ENCODE measurements at places on chromosomes 13 and 19.

DNA sequence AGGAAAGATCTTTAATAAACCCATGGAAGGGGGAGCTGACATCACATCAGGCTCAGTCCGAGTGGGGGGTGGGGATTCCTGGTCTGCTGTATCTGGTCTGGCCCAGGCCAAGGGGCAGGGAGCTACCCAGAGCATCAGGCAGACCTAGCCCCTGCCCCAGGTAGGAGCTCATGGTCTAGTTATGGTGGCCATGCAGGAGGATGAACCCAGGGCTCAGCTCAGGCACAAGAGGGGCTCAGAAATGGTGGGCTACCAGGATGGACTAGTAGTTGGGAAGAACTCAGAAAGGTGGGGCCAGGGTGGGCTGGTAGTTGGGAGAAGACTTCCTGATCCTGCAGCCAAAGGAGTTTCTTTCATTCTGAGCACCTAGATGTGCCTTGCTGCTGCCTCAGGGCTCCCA lies 14.3 kb downstream of the VSTM2B start:
- DNase-seq: no peak

GRCh38 chr13:97250560-97250959 lies 28.4 kb downstream of the MBNL2 start:
- no peak for DNase-seq

DNA sequence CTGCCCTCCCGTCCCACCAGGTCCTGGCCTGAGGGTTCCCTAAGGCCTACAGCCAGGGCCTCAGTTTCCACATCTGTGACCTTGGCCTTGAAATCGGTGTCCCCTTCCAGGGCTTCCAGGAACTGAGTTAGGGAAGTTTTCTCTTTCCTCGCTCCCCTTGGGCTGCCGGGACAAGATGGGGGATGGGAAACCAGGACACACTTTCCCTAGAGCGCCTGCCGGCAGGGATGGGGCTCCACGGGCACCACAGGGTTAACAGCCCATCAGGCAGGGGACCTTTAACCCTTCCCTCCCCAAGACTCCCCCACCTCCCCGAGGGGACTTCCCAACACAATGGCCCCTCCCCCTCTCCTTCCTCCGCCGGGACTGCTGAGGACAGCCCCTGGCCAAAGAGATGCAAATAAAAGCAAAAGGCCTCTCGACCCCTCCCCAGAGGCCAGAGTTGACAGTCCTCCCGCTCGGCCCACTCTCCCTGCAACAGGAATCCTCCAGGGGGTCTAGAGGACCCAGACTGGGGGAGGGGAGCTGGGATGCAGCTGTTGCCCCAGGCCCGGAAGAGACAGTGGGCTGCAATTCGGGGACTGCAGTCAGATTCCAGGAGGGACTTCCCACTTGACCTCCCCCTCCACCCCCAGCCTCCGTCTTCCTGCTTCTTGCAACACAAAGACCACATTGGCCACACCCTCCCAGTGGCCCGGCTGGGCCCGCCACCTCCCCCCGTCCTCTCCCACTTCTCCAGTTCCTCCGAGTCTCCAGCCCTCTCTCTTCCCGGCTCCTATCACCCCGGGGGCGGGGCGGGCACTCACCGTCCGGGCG lies 3.4 kb downstream of the BBC3 start:
- no peak for DNase-seq

DNA sequence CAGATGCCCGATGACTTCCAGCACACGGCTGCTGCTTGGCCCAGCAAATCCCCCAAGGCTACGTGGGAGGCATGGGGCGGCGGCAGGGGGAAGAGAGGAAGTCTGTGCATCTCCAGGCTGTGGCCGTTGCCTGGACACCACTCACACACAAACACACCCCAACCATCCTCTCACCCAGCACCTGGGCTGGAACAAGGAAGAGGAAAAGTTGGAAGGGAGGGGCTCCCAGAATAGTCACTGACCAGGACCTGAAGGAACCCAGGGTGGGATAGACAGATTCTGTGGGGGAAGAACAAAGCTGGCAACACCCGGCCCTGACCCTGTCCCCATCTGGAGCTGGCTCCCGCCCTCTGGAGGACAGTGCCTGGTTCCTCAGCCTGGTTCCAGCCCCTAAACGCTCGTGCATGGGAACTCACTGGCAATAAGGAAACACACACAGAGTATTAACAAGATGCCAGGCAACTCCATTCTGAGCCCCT lies 11.2 kb downstream of the PPP6R1 start:
- no peak for DNase-seq

DNA sequence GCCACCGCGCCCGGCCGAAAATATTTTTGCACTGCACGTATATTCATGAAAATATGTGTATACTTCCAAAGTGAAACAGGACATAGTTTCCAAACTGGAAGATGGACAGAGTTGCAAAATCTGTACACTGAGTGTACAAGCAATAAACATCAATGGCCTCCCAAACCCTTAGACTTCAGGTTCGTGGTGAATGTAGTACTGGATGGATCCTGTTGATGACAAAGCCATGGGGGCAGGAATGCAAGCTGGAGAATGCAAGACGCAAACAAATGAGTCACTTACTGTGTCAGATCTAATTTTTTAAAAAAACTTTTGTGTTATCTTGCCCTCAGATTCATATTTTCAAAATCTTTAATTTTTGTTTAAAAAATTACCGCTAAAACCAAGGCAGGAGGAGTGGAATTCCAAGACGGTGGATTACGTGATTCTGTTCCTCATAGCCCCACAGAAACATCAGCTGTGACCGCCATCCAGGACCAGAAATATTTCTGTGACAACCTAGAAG lies 12.7 kb upstream of the LILRA2 start:
- DNase-seq: no peak

- no peak for DNase-seq
These were observed 23.8 kb downstream of the GJA3 start for GRCh38 chr13:20136781-20137703.

- no peak for DNase-seq
These were observed 1.2 kb upstream of the KCNA7 start for GRCh38 chr19:49073514-49074378.

GRCh38 chr19:14582894-14583340 lies at the start of gene CLEC17A:
TSS of gene CLEC17A (plus strand) at chr19:14583084. CDS start at chr19:14583161, 77 bp downstream.
- no peak for DNase-seq

GRCh38 chr19:46265217-46265828 lies 31.5 kb upstream of the HIF3A start:
- peak; percentile 39 for DNase-seq

GRCh38 chr19:47255879-47256692 lies at the start of gene CCDC9:
TSS of gene CCDC9 (plus strand) at chr19:47256525. CDS start at chr19:47258401, 1,876 bp downstream.
- peak; percentile 90 for DNase-seq

DNA sequence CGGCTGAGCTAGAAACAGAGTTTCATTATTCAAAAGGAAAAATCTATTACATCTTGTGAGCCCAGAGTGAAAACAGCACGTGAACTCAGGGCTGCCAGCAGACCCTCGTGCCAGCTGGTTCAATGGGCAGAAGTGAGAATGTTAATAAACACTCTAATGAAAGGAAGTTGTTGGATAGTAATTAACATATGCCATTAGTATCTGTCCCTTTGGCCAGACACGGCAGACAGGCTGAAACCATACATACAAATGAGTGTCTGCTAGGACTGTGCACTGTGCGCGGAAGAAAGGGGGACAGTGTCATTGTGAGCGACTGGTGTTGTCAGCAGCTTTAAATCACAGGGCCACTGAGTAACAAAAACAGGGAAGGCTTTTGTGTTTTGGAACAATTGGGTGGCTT lies 121.9 kb upstream of the TSC22D1 start:
- no peak for DNase-seq

GRCh38 chr19:33681081-33681680 lies 59.4 kb downstream of the CHST8 start:
- no peak for DNase-seq

DNA sequence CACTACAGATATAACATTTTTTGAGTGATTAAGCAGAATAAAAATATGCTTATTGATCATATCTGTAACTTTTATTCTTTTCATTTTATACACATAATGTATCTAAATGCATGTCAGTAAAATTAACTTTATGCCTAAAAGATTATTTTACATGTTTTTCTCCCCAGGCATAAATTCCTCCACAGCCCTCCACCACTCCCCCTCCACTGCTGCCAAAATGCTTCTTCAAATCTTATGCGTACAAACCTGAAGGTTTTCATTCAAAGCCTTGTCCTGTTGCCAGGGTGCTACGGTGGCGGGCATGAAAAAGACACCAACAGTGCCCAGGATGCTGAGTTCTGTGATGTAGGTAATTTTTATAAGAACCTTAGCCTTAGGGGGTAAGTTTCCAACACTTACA lies 52.9 kb downstream of the PARP4 start:
- no peak for DNase-seq

- DNase-seq: no peak
These were observed 682.6 kb upstream of the SGCG start for GRCh38 chr13:22497991-22498780.

DNA sequence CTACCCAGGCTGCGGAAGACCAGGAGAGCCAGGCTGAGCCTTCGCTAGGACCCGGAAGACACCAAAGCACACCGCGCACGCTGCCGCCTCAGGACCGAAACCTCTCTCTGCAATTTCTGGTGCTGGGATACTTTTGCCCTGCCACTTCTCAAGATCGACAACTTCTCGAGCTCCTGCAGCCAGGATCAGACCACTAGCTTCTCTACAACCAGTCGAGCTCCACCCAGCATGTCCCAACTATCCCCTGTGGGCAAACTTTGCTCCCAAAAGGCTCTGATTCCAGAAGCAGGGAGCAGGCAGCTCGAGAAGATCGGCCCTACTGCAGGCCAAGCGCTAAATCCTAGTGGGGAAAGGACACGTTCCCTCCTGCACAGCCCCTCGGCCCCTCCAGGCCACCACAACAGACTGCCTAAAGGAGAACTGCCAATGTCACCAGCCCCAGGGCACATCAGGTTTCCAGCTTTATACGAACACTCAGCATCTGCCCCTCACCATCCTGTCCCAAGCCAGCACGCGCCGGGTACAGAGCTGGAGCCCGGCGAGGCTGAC lies 979 bp downstream of the AKAP8 start:
- no peak for DNase-seq

GRCh38 chr13:84567848-84568247 lies 685.6 kb upstream of the SLITRK1 start:
- DNase-seq: no peak

GRCh38 chr13:27820524-27821482 lies 28.5 kb downstream of the GSX1 start:
- DNase-seq: no peak

DNA sequence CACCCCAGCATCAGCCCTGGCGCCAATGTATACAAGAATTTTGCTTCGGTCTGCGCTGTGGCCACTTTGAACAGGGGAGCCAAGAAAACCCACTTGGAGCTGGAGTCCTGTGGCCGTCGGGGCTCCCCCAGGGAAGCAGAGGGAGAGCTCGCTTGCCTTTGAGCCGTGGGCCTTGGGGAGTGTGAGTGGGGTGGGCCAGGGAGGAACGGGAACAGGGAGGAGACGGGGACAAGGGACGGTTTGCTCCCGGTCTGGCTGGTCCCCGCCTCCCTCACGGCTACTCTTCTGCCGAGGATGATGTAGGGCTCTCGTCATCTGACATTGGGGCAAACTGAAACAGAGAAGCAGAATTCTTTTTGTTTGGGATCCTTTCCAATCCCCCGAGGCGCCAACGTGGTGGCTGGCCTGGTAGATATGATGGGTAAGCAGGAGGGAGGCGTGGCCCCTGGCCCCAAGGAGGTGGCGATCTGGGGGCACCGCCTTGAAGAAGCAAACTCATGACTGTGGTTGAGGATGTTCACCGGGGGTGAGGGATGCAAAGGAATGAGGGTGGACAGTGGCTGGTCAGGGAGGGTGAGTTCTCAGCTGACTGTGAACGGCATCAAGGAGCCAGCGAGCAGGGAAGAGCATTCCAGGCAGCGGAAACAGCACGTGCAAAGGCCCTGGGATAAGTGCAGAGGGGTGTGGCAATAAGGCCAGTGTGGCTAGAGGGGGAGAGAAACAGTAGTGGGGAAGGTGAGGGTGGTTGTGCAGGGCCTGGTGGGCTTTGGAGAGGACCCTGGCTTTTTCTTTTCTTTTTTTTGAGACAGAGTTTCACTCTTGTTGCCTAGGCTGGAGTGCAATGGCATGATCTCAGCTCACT lies 10.9 kb upstream of the SPC24 start:
- DNase-seq: no peak

- DNase-seq: no peak
These were observed 63.7 kb downstream of the KL start for GRCh38 chr13:33079960-33080359.

GRCh38 chr13:79392882-79393563 lies 13.0 kb downstream of the RBM26 start:
- no peak for DNase-seq

- DNase-seq: peak; percentile 73
These were observed 8.1 kb downstream of the TIMM29 start for GRCh38 chr19:10936661-10937084.

DNA sequence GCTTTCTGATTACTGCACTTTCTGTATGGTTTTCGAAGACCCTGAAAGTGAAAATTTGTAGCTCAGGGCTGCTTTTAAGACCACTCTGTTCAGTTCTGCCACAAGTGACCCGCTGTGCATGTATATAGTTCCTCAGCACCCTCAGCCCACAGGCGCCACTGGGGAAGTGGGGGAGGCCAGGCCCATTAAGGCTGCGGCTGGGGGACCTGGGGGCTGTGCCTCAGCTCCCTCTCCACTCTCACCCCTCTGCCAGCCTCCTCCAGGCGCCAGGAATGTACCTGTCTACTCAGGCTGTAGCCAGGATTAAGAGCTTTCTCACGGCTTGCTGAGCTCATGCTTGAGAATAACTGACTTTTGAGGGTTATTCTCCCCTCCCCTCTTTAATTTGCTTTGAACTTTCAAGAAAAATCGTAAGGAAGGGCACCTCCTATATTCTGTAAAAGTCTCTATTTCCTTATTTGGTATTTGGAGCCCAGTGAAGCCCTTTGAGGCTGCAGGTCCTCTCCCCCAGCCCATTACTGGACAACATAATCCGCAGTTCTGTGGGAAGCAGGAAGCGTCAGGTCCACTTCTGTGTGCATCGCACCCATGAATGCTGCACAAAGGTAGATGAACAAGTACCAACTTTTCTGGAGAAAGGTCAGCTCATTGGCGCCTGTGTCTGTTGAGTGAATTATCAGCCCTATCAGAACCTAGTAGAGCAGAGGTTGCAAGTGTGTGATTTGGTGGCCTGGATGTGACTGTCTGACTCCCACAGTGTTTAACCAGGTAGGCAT lies 29.6 kb downstream of the GJA3 start:
- no peak for DNase-seq

- DNase-seq: no peak
These were observed 12.0 kb downstream of the CYP4F3 start for GRCh38 chr19:15652559-15653278.

GRCh38 chr19:14425696-14426138 lies 6.6 kb upstream of the DDX39A start:
- no peak for DNase-seq

GRCh38 chr19:46739290-46739771 lies 6.5 kb upstream of the FKRP start:
- no peak for DNase-seq

GRCh38 chr13:46345398-46345797 lies 41.7 kb downstream of the RUBCNL start:
- no peak for DNase-seq

GRCh38 chr13:46552303-46552682 lies 677 bp upstream of the LRCH1 start:
- no peak for DNase-seq
